Small intestine (tissue), 16 donors: ENCODE measurements at places on chromosomes 1 and 21.

- DNase-seq = no peak
These were observed 53.0 kb upstream of the CNN3 start for GRCh38 chr1:94979656-94980581.

DNA sequence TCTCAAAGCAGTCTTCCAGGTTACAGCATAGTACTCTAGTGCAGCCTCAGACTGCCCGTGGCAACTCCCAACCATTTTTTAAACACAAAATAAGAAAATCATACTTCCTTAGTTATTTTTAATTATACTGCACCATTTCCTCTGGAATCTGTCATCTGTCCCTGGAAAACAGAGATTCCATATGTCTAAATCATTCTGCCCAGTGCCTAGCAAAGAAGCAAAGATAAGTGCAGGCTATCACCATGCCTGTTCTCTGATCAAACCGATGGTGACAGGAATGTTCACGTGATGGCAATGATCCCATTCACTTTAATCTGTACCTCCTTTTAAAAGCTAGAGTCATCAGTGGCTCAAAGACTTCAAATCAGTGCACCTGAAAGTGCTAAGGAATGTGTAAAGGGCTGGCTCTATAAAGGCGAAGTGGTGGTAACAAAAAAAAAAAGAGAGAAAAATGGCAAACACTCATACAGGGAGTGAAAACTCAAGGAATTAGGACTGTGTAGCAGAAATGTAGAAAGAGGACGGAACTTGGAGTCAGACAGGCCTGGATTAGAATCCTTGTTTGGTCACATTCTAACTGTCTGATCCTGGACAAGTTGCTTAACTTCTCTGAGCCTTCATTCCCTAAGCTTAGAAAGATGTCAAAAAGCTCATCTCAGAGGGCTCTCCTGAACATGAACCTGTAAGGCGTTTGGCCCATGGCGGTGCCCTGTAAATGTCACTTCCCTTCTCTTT is 9.9 kb upstream of the CCN1 start:
- DNase-seq = no peak

DNA sequence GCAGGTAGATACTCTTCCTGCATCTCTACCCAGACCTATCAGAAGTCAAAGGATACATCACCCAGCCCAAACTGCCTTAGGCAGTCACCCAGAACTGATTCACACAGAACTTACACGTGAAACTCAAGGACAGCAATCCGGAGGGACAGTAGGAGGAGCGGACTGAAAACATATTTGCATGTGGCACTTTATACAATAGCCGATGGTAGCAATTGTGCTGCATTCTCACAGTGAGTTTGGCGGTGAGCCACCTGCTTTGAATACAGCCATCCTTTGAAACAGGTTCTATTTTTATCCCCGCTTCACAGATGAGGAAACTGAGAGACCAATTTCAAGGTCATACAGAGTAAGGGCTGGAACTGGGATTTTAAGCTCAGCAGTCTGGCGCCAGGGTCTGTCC is 69.5 kb downstream of the EDEM3 start:
- DNase-seq = no peak

- no peak for DNase-seq
These were observed 524.4 kb downstream of the DPYD start for GRCh38 chr1:97396463-97396862.

- no peak for DNase-seq
These were observed 71.3 kb downstream of the LUZP1 start for GRCh38 chr1:23097316-23097715.

- no peak for DNase-seq
These were observed 42.4 kb upstream of the KCNA3 start for GRCh38 chr1:110717179-110717578.

DNA sequence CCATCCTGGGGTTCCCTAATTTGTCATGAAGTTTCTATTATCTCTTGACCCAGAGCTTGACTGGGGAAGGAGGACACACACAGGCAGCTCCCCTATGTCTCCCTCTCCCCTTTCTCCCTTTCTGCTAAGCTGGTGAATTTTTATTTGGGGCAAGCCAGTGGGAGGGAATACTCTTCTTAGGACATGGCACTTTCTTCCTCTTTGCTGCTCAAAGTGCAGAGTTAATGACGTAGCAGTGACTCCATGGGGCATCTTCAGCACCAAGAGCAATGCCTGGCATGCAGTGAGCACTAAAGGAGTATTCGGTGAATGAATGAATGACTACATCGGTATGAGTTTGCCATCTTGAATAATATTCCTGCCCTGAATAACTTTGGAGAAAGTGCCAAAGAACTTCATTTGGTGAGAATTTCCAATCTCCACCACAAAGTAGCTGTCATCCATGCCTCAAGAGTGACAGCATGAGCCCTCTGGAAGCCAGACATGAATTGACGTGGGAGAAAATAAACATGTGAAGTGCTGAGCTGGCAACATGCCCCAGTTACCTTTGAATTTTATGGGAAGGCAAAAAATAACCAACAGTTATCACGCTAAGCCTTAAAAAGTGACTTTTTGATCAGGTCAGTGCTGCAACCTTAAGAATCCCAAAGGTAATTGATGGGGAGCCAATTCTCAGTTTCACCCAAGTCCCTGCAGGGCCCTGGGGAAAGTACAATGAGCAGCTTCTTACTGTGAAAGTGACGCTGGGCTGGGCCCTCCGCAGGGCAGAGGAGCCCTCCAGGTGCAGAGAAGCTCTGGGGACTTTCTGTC is 22.1 kb upstream of the ATF3 start:
- DNase-seq = no peak

DNA sequence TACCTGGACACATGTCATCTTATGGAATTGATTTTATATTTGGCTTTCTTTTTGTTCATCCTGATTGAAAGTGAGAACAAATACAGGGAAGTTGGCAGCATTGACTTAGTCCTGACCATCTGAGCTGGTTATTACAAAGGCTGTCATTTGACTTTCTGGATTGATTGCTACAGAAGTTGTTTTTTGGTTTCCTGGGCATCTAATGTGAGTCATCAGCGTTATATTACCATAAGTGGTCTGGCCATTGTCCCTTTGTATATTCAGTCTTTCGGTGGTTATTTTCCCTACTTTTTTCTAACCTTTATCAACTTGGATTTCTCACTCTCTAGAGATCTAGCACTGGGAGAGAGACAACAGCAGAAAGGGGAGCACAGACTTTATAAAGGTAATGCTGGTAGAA is 1646.5 kb downstream of the MRPL39 start:
- DNase-seq = no peak

DNA sequence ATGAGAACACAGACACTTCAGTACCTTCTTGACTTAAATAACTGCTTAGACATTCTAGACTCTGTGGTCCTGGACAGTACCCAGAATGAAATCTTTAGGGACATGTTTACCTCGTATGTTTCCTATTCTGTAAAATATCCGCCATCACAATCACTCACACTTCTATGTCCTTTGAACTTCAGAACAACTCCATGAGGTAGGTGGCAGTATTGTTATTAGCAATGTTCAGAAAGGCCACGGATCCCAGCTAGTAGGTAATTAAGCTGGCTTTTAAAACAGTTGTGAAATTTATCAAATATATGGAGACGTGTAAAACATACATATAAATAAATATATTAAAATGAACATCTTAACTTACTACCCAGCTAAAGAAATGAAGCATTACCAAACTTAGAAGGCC is 83.4 kb downstream of the CACHD1 start:
- no peak for DNase-seq

GRCh38 chr1:150386592-150386991 is 22.6 kb downstream of the RPRD2 start:
- no peak for DNase-seq

DNA sequence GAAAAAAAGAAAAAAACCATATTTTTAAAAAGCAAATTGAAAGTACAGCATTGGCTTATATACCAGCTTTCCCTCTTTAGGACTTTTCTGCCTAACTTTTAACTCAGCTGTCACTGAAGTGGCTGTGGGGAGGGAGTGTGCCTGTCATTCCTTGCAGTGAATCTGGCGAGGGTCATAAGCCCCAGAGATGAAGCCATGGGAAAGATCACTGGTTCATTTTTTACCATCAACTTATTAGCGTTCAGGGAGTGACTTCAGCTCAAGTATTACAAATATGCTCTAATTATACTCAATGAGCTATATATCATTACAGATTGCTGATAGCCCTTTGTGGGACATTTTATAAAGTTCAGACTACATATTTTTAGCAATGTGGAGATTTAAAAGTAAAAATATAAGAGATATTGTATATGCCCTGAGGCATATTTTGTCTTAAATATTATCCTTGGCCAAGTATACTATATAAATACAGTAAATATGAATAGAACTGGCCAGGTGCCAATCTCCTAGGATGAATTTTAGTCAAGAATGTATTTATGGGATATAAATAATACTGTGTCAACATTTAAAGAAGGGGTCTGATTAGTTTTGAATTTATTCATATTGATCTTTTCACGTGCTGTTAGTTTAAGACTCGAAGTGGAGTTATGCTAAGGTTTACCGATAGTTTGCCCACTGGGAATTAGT is 4.4 kb downstream of the TGFB2 start:
- DNase-seq = no peak

DNA sequence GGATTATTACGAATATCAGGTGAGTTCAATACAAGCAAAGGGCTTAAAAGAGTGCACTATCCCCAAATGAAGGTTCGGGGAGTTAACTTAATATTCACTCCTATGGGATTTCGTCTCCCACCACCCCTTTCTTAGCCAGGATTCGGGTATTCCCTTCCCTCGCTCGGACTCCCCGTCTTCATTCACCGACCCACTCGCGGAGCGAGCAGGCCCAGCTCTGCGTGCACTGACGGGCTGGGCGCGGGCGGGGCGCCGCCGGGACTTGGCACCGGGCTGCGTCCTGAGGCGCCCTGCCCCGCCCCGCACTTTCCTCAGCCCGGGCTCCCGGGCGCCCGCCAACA is 7.7 kb upstream of the MPZL1 start:
- peak; percentile 90 for DNase-seq

- DNase-seq = no peak
These were observed 247.0 kb downstream of the PTBP2 start for GRCh38 chr1:96968541-96968940.

DNA sequence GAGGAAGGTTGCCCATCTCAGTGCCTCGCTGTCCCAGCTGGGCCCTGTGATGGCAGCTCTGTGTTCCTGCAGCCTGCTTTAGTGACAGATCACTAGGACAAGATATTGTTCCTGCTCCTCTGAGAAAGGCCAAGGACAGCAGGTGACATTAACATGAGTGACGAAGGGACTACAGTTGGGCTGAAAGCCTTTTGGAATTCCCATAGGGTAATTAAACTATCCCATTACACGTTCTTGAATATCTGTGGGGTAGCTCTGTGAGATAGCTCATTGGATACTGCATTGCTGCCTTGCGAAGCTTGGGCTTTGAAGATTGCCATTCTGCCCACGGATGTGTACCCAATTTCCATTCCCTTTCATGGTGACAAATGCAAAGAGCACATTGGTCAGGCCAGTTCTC is 78.2 kb upstream of the COA6 start:
- DNase-seq = no peak
